ENCODE measurements at places on chromosomes 6 and 20.

DNA sequence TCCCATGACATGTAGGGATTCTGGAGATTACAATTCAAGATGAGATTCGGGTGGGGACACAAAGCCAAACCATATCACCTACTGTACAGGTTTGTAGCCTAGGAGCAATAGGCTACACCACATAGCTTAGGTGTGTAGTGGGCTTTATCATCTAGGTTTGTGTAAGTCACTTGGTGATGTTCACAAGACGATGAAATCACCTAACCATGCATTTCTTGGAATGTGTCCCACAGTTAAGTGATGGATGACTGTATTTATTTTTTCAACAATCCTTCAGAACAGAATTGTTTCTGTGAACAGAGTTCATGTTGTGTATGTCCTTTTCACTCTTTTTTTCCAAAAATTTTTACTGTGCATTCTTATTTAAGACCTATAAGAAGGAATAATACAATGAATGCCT, 76.1 kb downstream of the DTD1 start:
- DNase-seq: no peak

DNA sequence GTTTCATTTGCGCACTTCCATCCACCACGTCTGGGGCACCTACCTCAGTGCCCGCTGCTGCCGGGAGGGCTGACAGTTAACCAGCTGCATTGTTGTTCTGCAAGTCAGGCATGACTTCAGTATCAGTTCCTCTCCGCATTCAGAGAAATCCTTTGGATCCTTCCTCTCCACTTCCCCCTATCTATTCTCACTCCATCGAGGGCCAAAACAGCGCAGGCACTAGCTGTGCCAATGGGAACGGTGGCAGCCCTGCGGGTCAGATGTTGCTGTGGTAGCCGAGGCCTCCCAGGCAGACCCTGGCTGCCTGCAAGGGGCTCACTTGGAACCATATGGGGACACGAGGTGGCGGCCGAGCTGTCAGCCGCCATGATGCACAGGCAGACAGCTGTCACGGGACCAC, 64.2 kb upstream of the INSM1 start:
- no peak for DNase-seq

GRCh38 chr6:16806363-16806762, 45.1 kb upstream of the ATXN1 start:
- no peak for DNase-seq

DNA sequence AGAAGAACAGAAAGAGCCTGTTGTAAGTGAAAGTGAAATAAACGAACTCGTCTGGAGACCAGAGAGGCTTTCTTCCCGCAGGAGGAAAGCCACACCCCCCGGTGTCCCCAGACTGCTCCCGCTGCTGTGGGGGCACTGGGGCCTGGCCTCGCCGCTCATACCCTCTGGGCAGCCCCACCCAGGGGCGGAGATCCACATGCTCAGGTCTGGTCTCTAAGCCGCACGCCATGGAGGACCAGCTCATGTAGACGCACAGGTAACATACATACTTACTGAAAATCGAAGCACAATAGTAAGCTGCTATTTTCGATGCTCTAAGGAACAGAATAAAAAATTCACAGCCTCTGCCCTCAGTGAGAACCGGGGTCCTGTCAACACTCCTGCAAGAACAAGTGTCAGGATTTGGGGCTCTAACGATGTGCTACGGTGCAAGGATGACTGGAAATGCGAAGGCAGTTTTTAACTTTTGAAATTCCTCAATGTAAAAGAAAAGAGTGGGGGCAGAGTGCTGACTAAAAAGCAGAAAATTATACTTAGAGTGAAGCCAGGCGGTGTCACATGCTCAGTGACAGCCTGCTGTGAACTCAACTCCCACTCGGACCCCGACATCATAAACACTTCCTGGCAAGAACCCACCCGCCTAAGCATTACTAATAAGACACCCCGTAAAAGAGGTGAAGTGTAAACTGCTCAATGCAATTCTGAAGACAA, 110.5 kb downstream of the IRF4 start:
- peak; percentile 57 for DNase-seq

- no peak for DNase-seq
These were observed 20.1 kb downstream of the KCNK17 start for GRCh38 chr6:39294133-39294532.

- no peak for DNase-seq
These were observed 136.3 kb upstream of the PHACTR1 start for GRCh38 chr6:12580290-12580689.

GRCh38 chr6:110800196-110800838, 15.0 kb downstream of the CDK19 start:
- DNase-seq: no peak

Measured in activated CD4-positive, CD25-positive, alpha-beta regulatory T cell treated with anti-CD3 and anti-CD28 coated beads, Interleukin-2, amount 50 U/mL, for 72 hours (primary cell).